ENCODE measurements at places on chromosomes 6 and 20.

DNA sequence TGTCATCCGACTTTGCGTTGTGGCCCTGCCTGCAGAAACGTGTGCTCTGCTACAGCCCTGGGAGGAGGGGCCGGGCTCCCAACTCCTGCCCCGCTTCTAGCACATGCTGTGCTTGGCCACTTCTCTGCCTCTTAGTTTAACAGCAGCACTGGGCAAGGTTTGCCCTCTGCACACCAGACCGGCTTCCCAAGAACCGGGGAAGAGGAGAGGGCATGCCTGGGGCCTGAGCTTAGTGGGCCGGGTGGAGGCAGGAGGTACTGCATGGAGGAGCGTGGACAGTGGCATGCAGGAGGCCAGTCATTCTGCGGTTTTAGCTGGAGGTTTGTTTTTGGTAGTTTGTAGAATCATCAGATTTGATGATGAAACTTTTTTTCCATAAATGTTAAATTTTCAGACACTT, 45.5 kb downstream of the CEP43 start:
- DNase-seq = no peak

- no peak for DNase-seq
Observed at GRCh38 chr20:54475334-54476168, at the start of gene DOK5. Gene DOK5 (plus strand): TSS chr20:54475593. CDS start chr20:54475947, 354 bp downstream.

GRCh38 chr6:140957386-140957785, 1175.3 kb upstream of the GJE1 start:
- DNase-seq = no peak

DNA sequence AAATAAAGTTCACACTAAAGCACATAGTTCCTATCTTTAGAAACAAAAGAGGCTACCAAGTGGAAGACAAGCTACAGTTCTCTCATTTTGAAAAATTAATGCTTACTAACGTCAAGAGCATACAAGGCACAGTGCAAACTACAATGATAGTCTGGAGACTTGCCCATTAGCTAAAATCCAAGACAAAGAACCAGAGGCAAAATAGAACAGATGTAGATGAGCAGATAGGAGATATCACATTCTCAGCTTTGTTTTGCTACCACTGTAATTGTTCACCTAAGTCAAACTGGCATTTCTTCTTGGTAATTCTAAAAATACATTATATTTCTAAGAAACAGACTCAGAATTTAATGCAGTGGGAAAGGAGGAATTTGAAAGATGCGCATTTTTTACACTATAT, 5.2 kb downstream of the TMEM30A start:
- no peak for DNase-seq

- no peak for DNase-seq
Observed at GRCh38 chr6:145714731-145715130, 20.6 kb downstream of the EPM2A start.

GRCh38 chr6:84791927-84792326, 27.5 kb upstream of the TBX18 start:
- DNase-seq = no peak

GRCh38 chr6:158706369-158706982, 56.6 kb downstream of the SYTL3 start:
- no peak for DNase-seq

GRCh38 chr20:62983210-62983609, 23.6 kb downstream of the BHLHE23 start:
- no peak for DNase-seq
